ENCODE measurements at places on chromosomes 2 and 18. TPM values are rescaled to one million over a fixed set of nuclear protein-coding genes. Genes with fewer than 3 reads are reported as not detected.

The MOCOS gene
- polyA plus RNA-seq = 0.13 TPM

The BABAM2 gene
- polyA plus RNA-seq = 57.9 TPM

The PJVK gene
- polyA plus RNA-seq = 0.15 TPM

The SOWAHC gene
- polyA plus RNA-seq = not detected

The LHCGR gene
- polyA plus RNA-seq = not detected

The EML6 gene
- 3.8 TPM for polyA plus RNA-seq

The OSR1 gene
- polyA plus RNA-seq = not detected

The ITGB1BP1 gene
- 122 TPM for polyA plus RNA-seq

The UGT1A5 gene
- not detected for polyA plus RNA-seq

The G6PC2 gene
- not detected for polyA plus RNA-seq

The HNMT gene
- polyA plus RNA-seq = not detected

The TBR1 gene
- polyA plus RNA-seq = not detected

The HOXD12 gene
- polyA plus RNA-seq = not detected

The TNS1 gene
- polyA plus RNA-seq = not detected

The BOK gene
- 0.08 TPM for polyA plus RNA-seq

The SERPINB4 gene
- polyA plus RNA-seq = not detected

The MC5R gene
- not detected for polyA plus RNA-seq

Data from IgD-negative memory B cell (primary cell).